Renal pelvis (tissue), 12 donors: ENCODE measurements at places on chromosomes 13 and 19.

DNA sequence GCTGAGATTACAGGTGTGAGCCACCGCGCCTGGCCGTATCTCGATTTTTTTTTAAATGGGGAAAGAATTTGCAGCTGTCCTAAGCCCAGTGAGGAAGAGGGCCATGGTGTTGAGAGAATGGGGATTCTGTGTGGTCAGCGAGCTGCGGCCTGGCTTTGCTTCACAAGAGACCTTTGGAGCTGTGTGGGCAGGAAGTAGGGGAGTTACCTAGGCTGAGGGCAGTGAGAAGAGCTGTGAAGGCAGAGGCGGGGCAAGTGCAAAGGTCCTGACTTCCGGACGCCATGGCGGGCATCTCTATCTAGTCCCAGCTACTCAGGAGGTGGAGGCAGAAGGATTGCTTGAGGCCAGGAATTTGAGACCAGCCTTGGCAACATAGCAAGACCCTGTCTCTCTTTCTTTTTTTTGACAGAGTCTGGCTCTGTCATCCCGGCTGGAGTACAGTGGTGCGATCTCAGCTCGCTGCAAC is 4.9 kb downstream of the AP2A1 start:
- no peak for DNase-seq

DNA sequence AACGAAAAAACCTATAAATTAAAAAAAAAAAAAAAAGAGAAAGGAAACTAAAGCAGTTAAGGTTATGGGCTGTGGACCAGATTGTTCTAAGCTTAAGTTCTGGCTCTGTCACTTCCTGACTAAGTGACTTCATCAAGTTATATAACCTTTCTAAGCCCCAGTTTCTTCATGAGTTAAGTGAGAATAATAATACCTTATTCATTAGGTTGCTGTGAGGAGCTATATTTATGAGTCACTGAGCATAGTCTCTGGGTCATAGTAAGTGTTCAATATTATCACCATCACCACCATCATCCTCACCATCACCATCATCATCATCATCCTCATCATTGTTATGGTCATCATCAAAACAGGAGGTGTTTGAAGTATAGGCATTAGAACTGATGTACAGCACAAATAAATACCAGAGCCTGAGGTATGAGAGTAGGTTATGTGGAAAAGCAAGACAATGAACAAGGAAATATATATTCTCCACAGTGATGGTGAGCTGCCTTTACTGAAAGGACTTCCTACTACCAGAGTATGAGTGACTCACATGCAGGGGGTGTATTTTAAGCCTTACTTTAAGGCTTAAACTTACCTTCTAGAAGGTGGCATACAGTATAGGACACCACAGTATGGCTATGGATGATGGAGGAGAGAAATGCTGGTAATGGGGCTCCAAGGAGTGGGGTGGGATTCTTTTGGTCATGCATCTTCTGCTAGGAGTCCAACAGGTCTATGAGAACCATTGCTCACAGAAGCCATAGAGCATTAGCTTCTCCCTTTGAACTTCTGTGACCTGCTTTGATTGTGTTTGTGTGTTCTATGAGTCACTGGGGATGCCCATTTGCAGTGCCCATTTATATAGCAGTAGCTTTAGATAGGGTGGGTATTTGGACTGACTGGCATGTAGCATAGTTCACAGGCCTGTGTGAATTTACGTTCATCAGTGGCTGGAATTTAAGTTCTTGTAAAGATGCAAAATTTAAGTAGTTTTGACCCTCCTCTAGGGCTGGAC is 104.4 kb downstream of the KLF5 start:
- no peak for DNase-seq

DNA sequence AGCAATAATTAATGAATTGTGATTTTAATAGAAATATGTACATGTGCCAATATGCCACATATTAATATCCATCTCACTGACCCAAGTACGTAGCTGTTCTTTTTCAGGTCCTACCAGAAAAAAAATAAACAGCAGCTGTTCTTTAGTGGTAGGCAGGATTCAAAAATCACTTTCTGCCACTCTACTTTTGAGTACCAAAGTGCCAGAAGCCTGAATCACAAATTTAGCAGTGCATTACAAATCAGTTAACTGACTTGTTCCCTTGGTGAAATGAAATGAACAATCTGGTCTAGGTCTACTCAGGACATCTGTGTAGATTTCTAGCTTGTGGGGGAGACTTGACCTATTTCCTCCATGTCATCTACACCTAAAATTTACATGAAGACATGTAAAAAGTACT is 775.5 kb upstream of the GPC6 start:
- DNase-seq: no peak

- no peak for DNase-seq
Observed at GRCh38 chr13:26628706-26629105, 71.2 kb downstream of the WASF3 start.

DNA sequence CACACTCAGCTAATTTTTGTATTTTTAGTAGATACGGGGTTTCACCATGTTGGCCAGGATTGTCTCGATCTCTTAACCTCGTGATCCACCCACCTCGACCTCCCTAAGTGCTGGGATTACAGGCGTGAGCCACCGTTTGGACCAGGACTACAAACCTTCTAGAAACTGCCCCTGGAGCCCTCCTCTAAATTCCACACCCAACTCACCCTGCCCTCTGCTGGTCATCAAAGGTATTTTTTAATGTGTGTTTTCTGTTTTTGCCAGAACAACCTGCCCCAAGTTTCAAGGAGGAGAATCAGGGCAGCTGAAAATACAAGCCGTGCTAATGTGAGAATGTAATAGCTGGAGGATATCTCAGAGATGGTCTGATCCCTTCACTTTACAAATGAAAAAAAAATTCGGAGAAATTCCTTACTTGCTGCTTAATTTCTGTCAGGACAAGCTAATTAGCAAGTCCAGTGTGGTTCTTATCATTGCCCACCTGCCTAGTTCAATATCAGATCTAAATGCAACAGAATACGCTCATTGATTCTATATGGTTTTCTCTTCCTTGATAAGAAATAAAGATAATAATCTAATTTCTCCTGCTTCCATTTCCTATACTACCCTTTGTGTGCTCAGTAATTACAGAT is 4.1 kb downstream of the ATP8A2 start:
- no peak for DNase-seq

- DNase-seq: no peak
Observed at GRCh38 chr19:2271234-2272103, 10.5 kb downstream of the PEAK3 start.

- no peak for DNase-seq
Observed at GRCh38 chr13:51257187-51257586, 35.0 kb downstream of the FAM124A start.

DNA sequence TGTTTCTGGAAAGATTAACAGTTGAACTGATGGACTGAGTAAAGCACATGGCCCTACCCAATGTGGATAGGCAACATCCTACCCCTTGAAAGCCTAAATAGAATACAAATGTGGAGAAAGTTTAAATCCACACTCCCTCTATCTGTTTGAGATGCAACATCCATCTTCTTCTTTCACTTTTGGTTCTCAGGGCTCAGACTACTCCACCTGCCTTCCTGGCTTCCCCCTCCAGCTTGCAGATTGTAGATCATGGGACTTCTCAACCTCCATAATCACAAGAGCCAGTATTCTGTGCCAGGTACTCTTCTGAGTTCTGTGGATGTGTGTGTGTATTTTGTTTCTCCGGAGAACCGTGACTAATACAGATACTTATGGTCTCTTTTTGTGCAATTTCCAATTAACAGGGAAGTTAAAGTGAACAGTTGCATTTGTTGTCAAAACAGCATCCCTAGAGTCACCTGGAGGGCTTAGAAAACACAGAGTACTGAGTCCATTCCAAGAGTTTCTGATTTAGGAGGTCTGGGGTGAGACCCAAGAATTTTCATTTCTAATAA is 590.3 kb upstream of the MIR17HG start:
- DNase-seq: no peak

- no peak for DNase-seq
Observed at GRCh38 chr19:14113762-14114414, 3.7 kb downstream of the PRKACA start.
